ENCODE measurements at places on chromosomes 11 and 22.
A peak's percentile ranks its signal among the peaks of the same experiment; 100 is the strongest.

- no peak for DNase-seq
Observed at GRCh38 chr11:112942966-112943643, 18.1 kb upstream of the NCAM1 start.

DNA sequence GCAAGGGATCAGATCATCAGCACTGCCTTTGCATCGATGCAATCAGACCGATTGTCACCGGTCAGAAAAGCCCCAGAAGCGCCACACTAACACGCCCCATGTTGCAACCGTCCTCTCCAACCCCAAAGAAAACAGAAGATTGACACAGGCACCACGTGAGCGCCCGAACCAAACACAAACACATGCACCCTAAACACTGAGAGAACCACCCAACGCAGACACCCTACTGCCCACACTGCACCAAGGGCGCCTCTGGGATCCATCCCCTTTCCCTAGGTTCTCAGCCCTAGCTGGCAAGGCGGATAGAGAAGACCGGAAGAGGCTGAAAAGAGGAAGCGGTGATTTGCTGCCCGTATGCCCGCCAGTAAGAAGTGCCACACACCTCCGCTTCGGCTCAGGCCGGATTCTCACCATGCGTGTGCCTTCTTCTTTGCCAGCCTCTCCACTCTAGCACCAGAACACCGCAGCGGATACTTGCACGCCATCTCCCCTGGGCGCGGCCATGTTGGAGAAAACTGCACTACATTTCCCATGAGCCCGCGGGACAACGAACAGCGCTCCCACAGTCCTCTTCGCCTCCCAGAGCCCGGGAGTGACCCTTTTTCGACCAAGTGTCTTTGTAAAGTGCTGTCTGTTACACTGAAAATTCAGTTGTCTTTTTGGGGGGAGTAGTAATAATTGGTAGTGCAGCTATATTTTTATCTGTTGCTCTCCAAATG lies at the start of gene ALKBH8:
ALKBH8 (minus strand) TSS at position 517 of the 719 bp plus-strand sequence. CDS start 4,842 bp downstream, outside the sequence.
- DNase-seq, result peak; percentile 56

- DNase-seq, result no peak
Observed at GRCh38 chr11:93368022-93368421, 37.5 kb downstream of the DEUP1 start.

DNA sequence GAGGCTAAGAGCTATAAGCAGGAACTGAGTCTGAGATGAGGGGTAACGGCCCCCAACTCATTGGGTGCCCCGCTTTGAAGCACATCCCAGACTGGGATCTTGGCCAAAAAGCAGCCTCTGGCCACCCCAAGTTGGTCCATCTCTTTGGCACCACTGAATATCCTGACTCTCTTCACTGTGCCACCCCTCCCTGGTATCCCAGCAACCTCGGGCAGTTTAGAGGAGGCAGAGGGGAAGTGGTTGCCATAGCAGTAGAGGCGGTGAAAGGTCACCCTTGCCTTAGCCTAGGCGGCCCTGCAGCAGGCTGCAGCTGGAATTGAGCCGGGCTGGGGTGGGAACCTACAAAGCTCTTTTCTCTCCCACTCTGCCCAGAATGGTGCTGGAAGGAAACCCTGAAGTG lies 1.1 kb downstream of the PELI3 start:
- DNase-seq, result no peak

DNA sequence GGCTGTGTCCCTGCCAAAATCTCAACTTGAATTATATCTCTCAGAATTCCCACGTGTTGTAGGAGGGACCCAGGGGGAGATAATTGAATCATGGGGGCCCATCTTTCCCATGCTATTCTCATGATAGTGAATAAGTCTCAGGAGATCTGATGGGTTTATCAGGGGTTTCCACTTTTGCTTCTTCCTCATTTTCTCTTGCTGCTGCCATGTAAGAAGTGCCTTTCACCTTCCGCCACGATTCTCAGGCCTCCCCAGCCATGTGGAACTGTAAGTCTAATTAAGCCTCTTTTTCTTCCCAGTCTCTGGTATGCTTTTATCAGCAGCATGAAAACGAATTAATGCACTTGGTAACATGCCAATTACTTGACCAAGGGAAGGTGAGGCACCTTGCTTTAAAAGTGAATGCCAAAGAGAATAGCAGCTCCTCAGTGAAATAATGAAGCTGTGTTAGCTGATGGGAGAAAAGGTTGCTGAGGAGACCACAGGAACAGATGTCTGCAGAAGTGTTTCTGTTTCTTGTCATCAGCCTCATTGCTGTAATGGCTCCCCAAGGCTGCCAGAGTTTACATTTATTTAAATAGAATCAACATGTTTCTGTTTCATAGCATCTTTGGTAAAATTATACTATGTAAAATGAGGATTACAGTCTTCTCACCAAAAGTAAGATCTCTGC lies 89.0 kb upstream of the CD44 start:
- DNase-seq, result no peak

DNA sequence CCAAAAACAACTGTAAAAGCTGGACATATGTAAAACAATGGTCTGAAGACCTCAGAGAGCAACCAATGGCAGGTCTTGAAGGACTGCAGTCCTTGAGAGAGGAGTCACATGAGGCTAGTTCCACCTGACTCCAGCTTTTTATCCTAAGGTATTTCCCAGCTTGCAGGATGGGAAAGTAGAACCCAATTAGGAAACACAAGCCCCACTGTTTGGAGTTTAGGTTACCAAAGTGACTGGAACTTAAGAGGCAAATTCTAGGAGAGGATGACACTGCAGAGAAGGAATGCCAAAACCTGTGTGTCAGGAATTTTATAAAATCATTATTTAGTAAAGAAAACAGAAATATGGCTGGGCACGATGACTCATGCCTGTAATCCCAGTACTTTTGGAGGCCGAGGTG lies 18.4 kb downstream of the OR2AT4 start:
- peak; percentile 22 for DNase-seq

- peak; percentile 84 for DNase-seq
Observed at GRCh38 chr11:72724851-72725723, 27.1 kb downstream of the ARAP1 start.

DNA sequence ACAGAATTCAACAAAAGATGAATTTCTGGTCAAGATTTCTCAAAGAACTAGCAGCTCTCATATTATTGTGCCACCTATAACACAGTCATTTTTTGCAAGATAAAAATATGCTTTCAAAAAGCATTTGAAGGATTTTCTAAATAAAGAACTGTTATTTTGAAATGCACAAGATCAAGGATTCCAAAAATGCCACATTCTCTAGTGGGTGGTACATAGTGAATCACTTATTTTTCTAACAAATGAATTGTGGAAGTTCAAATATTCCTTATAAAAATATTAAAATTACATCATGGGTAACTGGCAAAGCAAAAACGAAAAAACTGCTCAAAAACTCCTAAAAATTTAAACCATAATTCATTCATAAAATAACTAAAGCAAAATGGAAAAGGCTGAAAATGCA lies 2.1 kb downstream of the RNF141 start:
- no peak for DNase-seq

- no peak for DNase-seq
Observed at GRCh38 chr11:117722082-117722481, 74.9 kb downstream of the DSCAML1 start.

DNA sequence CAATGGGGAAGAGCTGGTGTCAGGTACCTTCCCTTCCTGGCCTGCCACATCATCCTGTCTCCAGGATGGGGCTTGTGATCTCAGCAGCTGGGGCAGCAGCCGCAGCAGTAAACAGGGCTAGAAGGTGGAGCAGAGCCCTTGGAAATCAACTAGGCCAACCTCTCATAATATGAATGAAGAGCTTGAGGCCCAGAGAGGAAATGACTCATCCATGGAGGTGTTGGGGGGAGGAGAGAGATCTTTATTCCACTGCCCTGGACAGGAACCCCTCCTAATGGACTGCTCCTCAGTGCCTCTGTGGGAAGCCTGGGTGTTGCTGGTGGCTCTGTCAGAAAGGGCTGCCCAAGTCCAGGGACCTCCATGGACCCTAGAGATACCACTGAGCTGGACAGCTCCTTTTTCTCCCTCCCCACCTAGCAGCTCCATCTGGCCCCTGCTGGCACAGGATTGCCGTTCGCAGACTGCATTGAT lies 111.8 kb downstream of the OSBP2 start:
- DNase-seq, result peak; percentile 46

Measured in fibroblast of mammary gland (primary cell).